ENCODE measurements at places on chromosomes 3 and 15.

DNA sequence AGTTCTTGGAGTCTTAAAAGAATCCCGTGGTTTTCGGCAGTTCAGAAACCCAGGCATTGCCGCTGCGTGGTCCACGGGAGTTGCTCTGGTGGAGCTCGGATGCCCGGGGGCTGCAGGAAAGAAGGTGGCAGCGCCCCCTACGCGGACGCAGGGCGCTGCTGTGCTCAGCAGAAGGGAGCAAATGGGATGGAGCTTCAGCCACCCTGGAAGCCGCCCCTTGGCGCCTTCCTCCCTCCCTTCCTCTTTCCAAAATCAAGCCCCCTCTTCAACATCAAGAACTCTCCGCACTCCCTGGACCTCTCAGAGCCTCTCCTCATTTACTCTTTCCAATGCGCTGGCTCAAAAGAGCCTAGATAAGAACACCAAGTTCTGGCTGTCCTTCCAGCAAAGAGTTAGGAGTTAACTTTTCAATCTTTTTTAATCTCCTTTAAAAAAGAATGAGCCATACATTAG lies 880 bp upstream of the CHRNA7 start:
- no peak for DNase-seq

DNA sequence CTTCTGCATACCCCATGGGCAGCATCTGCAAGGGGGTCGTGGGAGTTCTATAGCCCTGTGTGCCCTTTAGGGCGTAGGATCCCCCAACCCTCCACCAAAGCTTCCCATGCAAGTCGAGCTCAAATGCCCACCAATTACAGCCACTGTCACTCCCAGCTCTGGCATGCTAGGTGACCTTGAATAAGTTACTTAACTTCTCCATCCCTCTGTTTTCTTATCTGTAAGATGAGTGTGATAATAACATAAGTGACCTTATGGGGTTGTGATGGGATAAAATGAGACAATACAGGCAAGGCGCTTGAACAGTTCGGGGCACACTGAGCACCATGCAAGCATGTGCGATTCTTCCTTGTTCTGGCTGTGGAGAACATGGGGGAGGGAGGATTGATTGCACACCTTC lies 74.8 kb upstream of the POMGNT2 start:
- no peak for DNase-seq

DNA sequence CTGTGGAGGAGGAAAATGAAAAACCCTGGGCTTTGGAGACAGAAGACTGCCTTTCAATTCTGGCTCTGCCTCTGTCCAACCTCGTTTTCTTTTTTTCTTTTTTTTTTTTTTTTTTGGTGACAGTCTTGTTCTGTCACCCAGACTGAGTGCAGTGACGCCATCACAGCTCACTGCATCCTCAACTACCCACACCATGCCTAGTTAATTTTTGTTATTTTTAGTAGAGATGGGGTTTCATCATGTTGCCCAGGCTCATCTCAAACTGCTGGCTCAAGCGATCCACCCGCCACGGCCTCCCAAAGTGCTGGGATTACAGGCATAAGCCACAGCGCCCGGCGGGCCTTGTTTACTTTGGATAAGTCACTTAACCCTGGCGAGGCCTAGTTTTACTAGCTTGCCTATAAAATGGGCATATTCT lies 66.3 kb upstream of the SLC25A26 start:
- DNase-seq, result no peak

GRCh38 chr3:17030438-17030837 lies 145.7 kb downstream of the PLCL2 start:
- DNase-seq, result no peak

DNA sequence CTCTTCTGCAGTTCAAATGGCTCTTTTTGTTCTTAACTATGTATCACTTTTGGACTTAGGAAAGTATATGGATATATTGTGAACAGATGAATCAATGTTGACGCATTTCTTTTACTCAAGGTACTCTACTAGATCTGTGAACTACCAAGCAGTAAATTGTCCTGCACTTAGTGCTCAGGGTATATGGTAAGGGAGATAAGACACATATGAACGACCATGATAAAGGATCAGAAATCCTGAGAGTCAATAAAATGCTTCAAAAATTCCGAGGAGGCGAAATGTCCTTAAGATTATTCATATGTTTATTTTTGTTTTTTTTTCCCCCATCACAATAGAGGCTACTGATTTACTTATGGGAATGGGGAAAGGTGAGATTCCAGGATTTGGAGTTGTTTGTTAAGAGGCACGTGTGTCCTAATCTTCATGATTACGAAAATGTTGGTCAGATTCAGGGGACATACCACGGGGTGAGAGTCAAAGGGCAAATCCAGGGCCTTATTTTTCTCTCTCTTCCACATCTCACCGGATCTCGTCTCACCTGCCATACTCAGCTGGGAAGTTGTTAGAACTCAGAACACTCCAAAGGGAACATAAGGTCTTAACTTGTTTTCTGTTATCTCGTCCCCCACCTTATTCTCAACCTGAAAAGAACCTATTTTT lies 475.1 kb upstream of the TBL1XR1 start:
- DNase-seq, result no peak

DNA sequence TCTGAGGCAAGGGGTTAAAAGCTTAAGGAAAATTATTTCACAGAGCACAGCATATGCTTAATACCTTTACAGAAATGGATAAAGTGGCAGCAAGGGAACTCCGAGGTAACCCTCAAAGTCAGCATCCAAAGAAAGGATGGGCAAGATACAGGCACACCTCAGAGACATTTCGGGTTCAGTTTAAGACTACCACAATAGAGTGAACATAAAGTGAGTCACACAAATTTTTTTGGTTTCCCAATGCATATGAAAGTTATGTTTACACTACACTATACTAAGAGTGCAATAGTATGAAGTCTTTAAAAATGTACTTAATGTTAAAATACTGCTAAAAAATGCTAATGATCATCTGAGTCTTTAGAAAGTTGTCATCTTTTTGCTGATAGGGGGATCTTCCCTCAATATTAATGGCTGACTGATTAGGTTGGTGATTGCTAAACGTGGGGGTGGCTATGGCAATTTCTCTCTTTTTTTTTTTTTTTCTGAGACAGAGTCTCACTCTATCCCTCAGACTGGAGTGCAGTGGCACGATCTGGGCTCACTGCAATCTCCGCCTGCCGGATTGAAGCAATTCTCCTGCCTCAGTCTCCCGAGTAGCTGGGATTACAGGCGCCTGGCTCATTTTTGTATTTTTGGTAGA lies 10.0 kb downstream of the UBR1 start:
- no peak for DNase-seq

GRCh38 chr3:12894629-12895028 lies 53.3 kb upstream of the RPL32 start:
- DNase-seq, result no peak

- no peak for DNase-seq
These were observed 183.3 kb downstream of the WDR76 start for GRCh38 chr15:44010089-44010488.

DNA sequence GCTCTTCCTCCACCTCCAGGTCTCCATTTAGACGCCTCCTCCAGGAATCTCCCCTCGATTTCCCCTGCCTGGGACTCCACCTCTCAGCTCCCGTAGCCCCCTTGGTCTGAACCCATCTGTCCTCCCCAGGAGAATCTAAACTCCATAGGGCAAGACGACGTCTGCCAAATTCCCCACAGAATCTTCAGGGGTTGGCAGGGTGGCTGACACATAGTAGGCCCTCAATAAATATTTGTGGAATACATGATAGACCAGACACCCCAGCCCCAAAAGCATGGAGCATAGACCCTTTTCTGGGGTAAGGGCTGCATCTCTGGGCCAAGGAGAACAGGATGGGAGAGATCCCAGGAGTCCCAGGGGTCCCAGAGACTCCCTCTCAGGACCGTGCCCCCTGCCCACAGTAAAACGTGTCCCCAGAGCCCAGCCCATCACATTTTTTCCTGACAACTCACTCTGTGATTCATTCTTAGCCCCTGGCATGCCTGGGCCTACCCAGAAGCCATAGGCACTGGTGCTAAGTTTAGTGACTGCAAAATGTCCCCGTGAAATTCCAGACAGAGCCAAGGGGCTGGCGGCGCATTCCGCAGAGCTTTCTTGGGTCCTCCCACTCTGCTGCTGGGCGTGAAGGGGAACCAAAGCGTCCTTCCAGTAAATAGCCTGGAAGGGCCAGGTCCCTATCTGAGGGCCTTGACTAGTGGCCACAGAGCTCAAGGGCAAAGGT lies 78.0 kb upstream of the SLC6A6 start:
- no peak for DNase-seq

GRCh38 chr15:101193120-101193644 lies 58.7 kb downstream of the CHSY1 start:
- no peak for DNase-seq

DNA sequence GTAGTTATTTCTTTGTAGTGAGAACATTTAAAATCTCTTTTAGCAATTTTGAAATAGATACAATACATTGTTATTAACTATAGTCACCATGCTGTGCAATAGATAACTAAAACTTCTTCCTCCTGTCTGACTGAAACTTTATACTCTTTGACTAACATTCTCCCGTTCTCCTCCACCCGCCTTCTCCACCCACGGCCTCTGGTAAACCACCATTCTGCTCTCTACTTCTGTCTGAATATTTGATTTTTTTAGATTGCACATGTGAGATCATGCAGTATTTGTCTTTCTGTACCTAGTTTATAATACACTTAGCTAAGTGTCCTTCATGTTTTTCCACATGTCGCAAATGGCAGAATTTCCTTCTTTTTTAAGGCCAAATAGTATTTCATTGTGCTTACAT lies 72.8 kb upstream of the RBM5 start:
- DNase-seq, result no peak

Data from activated CD8-positive, alpha-beta memory T cell treated with anti-CD3 and anti-CD28 coated beads, Interleukin-2, amount 50 U/mL, for 48 hours (primary cell).